ENCODE measurements at places on chromosomes 6 and 20.

GRCh38 chr20:51871943-51872342, 69.6 kb upstream of the SALL4 start:
- DNase-seq: no peak

DNA sequence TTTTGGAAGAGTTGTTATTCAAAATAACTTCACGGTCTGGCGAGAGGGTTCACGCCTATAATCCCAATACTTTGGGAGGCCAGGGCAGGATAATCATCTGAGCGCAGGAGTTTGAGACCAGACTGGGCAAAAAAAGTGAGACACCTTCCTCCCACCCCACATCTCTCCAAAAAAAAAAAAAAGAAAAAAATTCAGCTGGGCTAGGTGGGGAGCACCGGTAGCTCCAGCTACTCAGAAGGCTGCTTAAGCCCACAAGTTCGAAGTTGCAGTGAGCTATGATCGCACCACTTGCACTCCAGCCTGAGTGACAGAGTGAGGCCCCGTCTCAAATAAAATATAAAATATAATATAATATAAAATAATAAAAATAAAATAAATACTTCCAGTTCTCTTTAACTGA, 10.4 kb downstream of the OR2B2 start:
- DNase-seq: no peak

GRCh38 chr6:127342296-127342945, 988 bp downstream of the ECHDC1 start:
- DNase-seq: no peak

DNA sequence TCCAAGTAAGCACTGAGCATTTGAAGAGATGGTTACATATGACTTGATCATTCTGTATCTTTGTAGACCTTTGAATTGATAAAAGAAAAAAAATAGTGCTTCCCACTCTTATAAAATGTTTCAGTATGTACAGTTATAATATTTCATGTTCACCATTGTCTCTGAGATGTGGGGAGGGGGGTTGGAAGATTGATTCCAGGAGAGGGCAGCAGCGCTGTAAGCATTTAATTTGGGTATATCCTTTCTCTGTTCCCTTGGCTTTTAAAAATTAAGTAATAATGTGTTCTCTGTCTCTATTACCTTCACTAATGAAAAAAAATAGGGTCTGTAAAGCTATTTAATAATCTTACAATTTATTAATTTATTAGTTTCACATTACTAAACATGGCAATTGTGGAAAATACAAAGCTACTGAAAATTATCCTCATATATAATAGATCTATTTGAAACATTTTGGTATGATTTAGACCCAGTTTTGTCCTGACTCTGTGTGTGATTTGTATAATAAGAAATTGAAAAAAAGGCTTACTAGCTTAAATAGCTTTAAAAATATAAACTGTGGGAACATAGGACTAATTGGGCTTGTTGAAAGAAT, 341.2 kb downstream of the CDKAL1 start:
- no peak for DNase-seq

- DNase-seq: no peak
These were observed 196.1 kb upstream of the RUNX2 start for GRCh38 chr6:45132059-45132458.

DNA sequence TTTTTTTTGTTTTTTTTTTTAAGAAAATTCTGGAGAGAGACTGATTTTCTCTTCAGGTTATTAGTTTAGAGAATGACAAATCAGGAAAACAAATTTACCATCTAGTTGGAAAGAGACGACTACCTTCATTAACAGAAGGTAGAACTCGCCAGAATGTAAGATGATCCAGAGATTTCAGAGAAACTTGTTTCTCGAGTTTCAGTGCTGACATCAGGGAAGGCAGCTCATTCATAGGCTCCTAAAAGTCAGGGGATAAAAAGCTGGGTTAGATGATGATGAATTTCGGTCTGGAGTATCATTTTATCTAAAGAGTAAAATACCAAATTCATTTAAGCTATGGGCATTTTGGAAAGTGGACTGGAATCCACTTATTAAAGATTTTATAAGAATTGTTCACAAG, 27.9 kb downstream of the ZNF334 start:
- DNase-seq: no peak

- DNase-seq: no peak
These were observed 23.5 kb downstream of the CEP250 start for GRCh38 chr20:35478804-35479472.

- DNase-seq: no peak
These were observed 231.6 kb downstream of the HTR1B start for GRCh38 chr6:77231438-77232305.

GRCh38 chr6:7770601-7771000, 44.7 kb downstream of the BMP6 start:
- no peak for DNase-seq

DNA sequence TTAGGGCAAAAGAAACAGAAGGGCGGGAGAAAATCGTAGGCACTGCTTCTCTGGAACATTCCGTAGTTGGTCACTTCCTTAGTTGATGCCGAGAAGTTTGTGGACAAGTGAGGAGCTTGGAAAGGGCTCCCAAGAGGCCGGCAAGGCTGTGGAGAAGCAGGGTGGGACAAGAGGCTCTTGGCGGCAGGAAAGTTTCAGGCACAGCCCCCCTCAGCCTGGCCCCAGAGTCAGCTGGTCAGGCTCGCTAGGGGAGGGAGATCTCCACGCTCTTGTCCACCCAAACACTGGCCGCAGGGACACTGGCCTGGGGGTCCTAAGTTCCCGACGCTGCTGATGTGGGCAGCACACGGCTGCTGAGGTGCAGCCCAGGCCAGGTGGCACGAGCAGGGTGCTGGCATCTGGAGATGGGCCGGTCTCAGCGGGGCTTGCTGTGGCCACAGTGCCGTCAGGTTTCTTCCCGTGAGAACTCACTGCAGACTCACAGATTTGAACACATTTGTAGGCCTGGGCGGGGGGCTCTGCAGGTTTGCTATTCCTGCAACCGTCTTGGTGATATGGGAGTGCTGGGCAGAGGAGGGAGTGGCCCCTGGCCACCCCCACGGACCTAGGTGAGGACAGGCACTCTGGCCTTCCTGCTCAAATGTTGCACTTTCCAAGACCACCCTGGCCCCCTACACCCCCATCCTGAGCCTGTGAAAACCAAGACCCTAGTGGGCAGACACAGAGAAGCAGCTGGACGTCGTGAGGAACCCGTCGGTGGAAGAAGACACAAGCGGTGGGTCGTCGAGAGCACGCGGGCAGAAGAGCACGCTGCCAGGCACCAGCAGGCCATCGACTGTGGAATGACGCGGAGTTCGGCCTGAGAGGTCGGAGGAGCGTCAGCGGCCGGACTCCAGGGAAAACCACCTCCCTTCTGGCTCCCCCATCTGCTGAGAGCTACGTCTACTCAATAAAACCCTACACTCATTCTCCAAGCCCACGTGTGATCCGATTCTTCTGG, 160.1 kb downstream of the ERMARD start:
- DNase-seq: no peak

DNA sequence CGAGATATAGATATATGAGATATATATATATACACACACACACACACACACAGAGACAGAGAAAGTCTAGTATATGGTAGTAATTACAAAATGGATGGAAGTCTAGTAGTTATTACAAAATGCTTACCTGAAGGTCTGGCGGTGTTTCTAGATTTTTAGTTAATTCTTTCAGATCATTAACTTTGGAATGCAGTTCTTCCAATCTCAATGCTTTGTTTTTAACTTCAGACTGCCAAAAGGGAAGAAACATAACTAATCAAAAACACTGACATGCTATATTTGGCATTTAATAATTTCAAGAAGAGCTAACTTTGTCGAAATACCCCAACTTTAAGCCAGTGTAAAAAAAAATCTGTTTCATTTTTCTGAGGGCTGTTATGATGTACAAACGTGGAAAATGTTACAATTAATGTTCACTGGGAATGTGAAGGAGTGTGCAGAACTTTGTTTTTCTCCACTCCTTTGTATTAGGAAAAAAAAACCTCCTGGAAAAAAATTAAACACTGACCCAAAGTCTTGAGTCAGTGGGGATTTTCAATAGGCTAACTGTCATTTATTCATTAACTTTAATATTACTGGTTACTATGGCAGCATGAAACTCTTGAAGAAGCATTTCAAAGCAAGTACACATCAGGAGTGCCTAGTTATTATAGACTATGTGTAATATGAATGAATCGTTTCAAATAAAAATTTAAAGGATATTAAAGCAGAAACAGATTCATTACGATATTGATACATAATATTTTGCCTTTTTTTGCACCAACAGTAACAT, 232.9 kb downstream of the SYNE1 start:
- no peak for DNase-seq

DNA sequence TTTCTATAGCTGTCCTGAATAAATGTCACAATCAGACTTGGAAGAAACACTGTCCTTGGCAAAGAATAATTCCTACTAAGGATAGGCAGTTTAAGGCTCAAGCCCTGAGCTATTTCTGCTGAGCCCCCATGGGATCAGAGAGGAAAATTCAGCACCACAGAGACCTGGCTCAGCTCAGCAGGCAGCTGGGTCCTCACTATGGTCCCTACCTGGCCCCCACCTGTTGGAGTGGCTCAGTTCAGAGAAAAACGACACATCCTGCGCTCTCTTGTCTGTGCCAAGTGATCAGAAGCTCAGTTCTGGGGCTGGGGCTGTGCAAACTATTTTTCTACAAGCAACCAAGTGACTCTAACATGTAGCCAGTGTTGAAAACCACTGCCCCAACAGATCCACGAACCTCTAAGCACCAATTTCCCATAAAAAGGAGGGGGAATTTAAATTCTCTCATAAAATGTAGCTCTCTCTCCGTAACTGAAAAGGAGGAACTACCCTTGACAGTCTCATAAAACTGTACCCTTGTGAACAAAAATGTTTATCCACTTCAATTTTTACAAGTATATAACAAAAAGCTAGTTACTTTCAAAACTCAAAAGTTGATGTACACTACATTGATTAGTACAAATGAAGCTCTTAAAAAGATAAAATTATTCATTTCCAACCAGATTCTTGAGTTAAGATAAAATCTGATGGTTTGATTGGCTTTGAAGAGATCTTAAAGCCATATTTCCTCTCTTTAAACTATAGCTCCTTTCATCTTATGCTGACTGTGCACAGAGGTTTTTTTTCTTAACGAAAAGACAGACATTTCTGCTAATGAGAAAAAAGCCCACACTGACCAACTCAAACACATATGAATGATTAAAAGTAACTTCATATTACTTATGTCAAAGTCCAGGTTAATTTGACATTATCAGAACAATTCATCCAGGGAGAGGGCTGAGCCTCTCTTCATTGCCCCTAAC, 52.0 kb downstream of the KIF13A start:
- no peak for DNase-seq

GRCh38 chr6:155066921-155067680, 72.0 kb downstream of the TIAM2 start:
- DNase-seq: no peak

- DNase-seq: no peak
These were observed 259.3 kb upstream of the RIN2 start for GRCh38 chr20:19498756-19499155.

- DNase-seq: no peak
These were observed 306.8 kb downstream of the FOXC1 start for GRCh38 chr6:1916334-1917070.

- DNase-seq: no peak
These were observed 6.4 kb upstream of the FAM217A start for GRCh38 chr6:4085332-4085700.

GRCh38 chr6:117617210-117618035, 15.1 kb upstream of the GOPC start:
- DNase-seq: no peak

GRCh38 chr20:48393737-48394314, 434.0 kb downstream of the PREX1 start:
- no peak for DNase-seq

GRCh38 chr6:15431762-15432483, 186.1 kb downstream of the JARID2 start:
- no peak for DNase-seq

GRCh38 chr6:88177961-88178464, 11.9 kb upstream of the CNR1 start:
- no peak for DNase-seq

DNA sequence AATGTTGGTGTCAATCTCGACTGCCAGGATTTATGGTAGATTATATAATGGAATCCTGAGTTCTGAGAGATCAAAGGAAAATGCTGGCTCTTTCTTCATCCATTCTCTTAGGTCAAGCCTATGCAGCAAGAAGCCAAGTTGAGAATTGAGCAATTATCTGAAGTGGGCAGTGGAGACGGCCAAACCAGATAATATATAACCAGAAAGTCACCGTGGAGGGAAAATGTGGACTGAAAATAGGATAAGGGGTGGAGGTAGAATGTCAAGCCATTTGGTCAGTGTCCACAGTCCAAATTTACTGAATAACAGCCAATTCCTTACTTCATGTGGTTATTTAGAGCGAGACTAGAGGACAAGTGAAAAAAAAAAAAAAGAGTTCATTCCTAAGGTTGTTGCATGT, 107.8 kb upstream of the ESR1 start:
- DNase-seq: no peak

DNA sequence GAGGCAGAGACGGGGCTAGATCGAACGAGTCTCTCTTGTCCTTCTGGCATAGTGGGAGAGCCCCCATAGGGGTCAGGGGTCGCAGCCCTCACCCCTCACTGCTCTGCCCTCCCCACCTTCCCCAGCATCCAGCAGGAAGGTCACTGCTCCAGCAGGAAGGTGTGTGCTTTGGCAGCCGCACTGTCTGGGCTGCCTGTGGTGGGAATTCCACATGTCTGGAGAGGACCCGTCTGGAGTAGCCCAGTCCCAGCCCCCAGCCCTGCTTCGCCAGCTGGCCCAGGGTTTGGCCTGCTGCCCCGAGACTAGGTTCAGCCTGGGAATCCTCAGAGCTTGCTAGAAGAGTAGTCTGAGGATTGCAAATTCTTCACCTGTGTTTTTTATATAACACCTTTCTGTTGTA, 2.5 kb upstream of the R3HDML start:
- DNase-seq: no peak

- no peak for DNase-seq
These were observed 134.1 kb upstream of the CEP162 start for GRCh38 chr6:84361372-84362192.

DNA sequence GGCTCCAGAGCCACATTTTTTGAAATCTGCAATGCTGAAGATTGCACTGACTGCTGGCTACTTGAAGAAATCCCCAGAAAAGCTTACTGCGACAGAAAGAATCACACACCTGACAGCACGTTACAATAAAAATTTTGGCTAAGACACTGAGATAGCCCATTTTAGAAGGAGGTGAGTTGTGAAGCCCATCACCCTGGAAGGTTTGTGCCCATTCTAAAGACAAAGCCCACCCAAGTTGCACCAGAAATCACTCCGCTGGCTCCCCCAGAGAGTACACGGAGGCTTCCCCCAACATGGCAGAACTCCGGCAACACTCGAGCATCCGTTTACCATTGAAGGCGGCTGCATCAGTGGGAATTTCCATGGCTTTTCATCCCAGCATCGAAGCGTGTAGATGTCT, 29.4 kb downstream of the LPA start:
- DNase-seq: no peak

GRCh38 chr20:24766143-24766527, 182.9 kb upstream of the CST7 start:
- DNase-seq: no peak

- DNase-seq: no peak
These were observed 10.3 kb downstream of the LCA5 start for GRCh38 chr6:79526897-79527296.
